ENCODE measurements at places on chromosomes 3 and 15.

DNA sequence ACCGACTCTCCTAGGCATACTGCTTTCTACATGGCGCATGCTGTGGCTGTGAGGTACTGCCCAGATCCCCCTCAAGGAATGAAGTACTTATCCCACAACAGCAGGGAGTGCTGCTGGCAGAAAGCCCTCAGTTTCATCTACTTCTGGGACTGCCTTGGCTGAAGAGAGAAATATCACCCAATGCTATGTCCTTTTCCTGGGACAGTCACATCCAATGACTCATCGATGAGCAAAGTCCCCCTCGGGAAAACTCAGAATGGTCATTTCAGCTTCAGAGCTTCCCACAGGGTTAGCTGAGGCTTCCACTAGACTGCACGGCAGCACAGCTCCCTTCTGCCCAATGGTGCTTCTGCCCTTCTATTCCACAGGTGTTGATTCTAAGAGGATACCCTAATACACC lies 3.6 kb upstream of the NMD3 start:
- DNase-seq = no peak

GRCh38 chr3:84522893-84523292 lies 435.9 kb upstream of the CADM2 start:
- DNase-seq = no peak

DNA sequence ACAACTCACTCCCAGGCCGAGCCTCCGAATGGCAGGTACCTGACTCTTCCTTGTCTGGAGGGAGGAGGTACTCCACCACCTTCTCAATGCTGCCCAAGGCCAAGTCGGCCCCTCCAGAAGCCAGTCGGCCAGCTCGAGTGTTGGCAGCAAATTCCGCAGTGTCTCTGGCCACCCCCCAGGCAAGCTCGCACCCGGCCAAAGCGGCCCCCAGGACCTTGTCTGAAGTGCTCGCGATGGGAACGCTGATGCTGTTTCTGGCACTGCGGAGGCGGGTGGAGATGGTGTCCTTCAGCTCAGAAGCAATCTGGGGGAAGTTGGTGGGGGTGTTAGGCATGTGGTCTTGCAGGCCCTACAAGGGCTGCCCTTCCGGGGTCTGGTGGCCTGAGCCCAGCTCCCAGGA lies 9.2 kb downstream of the PLIN1 start:
- no peak for DNase-seq

DNA sequence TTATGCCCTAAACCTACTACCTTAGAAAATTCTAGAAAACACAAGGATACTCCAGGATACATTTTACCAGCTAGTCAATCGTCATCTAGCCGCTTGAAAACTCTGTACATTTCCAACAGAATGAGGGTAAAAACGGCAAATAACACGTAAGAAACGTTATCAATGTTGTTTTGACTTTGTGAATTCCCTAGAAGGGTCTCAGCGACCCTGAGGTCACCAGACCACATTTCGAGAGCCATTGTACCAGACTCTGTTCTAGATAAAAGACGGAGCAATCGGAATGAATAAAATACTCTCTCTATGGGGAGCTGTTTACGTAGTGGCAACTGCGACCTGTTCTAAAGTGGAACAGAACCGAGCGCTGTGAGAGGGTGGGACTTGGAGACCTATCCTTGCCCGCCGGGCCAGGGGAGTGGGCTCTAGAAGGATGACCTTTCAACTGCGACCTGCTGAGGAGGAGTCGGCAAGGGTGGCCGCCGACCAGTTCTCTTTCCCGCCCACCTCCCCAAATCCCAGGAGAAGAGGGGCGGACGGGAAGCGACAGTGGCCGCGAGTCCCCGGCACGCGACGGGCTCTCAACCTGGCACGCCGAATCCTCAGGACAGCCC lies 778 bp upstream of the AP4E1 start:
- DNase-seq = no peak

DNA sequence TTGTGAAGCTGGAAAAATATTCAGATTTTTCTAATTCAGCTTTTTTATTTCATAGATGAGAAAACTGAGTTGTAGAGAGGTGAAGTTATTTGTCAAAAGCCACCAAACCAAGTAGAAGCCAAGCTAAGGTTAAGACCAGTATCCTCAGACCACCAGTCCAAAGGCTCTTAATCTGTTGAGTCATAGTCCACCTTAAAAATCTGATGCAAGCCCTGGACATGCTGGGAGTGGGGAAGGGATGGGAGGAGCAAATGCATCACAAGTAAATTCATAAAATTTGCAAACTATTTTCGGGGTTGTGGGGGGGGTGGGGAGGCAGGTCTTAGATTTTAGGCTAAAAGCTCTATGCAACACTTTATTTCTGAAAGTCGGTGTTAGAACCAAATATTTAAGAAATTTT lies 307.7 kb upstream of the SEMA6D start:
- DNase-seq = no peak

- no peak for DNase-seq
Observed at GRCh38 chr3:57031631-57032541, 28.6 kb upstream of the SPATA12 start.

DNA sequence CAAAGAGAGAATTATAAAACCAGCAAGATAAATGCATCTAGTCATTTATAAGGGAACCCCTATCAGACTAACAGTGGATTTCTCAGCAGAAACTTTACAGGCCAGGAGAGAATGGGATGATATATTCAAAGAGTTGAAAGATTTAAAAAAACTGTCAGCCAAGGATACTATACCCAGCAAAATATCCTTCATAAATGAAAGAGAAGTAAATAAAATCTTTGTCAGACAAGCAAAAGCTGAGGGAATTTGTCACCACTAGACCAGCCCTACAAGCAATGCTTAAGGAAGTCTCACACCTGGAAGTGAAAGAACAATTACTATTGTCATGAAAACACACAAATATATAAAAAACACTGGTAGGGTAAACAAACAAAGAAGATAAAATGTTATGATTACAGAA lies 113.4 kb upstream of the FAM3D start:
- no peak for DNase-seq

DNA sequence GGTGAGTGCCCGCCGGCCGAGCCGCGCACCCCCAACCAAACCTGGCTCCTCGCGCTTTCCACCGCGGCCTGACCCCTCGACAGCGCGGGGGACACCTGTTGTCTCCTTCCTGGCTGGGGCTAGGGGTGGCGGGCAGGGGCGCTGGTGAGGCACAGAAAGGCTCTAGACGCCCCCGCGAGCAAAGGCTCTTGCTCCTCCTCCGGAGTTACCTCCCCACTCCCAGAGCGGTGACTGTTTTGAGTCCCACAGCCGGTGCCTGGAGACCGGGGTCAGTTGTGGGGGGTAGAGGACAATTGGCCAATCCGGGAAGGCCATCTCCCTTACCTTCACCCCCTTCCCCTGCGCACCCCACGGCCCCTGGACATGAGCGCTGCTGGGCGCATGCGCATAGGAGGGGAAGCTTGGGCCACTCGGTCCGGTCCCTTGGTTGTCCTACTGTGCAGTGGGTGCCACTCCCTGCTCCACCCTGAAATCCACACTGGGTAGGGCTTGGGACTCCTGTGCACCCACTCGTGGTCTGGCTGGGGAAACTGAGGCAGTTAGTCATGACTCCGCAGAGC lies 554 bp downstream of the CHST13 start:
- DNase-seq = no peak

DNA sequence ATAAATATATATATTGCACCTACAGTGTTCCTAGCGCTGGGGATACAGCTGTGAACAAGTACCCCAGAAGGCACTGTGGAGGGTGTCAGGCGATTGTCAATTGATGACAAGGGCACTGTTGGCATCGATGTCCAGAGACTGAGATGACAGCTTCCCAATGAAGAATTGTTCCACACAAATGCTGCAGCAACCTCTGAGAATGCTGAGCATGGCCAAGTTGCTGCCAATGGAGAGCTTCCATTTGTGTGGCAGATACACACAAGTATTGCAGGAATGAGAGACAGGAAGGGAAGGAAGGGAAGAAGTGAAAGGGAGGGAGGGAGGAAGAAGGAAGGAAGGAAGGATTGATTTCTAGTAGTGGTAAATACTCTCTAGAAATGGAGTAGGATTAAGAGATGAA lies 21.9 kb downstream of the LRTM1 start:
- DNase-seq = no peak

DNA sequence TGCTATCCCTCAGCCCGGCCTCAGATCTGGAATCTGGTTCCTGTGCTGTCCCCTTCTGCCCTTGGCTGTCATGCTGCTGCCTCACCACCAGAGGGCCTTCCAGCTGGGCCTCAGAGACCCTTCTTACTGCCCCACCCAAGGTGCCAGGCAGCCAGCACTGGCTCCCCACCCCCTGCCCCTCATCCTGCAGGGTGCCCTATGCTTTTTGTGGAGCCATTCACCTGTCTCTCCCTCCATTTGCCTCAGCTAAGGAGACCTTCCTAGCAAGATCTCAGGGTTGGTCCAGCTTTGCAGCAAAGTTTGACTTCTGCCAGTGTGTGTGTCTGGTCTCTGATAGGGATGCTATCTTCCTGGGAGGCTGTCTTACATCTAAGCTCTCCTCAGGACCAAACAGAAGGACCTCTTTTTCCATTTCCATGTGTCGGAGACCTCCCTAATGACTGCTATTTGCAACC lies 1.9 kb upstream of the VWA5B2 start:
- DNase-seq = no peak

- DNase-seq = no peak
Observed at GRCh38 chr3:155244699-155245098, 48.8 kb downstream of the STRIT1 start.

DNA sequence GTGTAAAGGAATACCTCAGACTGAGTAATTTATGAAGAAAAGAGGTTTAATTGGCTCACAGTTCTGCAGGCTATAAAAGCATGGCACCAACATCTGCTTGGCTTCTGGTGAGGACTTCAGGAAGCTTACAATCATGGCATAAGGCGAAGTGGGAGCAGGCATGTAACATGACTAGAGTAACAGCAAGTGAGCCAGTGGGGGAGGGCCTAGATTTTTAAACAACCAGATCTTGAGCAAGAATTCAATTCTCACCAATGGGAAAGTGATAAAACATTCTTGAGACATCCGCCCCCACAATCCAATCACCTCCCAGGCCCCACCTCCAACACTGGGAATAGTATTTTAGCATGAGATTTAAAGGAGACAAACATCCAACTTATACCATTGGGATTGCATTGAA lies 44.2 kb upstream of the BCL2A1 start:
- DNase-seq = no peak

DNA sequence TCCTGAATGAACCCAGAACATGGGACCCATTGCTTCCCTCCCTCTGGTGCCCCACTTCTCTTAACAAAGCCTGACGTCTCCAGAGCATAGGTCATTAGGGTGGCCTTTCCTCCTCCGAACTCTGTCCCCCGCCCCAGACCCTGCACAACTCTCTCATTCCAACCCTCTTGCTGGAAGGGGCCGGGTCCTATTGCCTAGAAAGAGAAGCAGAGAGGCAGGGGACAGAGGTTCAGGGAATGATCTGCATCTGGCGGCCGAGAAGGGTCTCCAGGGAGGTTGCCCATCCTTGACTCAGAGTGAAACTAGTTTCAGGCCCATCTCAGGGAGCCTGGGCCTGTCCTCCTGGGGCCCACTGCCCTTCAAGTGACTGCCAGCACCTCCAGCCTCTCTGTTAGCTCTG lies 79.0 kb downstream of the LINGO1 start:
- no peak for DNase-seq

DNA sequence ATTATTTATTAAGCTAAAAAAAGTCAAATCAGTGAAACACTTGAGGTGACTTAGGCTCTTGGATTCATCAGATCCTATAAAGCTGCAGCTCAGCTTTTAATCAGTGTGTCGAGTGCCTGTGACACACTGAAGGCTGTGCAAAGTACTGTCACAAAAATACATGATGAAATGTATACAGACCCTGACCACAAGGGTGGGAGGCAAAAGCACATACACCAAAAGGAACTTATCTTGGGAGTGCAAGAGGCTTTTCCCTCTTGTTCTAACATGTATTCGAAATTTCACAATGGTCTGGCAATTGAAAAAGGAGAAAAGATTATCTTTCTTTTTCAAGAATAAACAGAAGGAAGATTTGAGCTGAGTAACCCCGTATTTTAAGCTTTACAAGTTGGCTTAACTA lies 35.9 kb downstream of the VGLL4 start:
- DNase-seq = no peak

- no peak for DNase-seq
Observed at GRCh38 chr3:100966807-100967206, 26.4 kb downstream of the ABI3BP start.

GRCh38 chr15:80241508-80241907 lies 10.5 kb downstream of the CTXND1 start:
- no peak for DNase-seq

DNA sequence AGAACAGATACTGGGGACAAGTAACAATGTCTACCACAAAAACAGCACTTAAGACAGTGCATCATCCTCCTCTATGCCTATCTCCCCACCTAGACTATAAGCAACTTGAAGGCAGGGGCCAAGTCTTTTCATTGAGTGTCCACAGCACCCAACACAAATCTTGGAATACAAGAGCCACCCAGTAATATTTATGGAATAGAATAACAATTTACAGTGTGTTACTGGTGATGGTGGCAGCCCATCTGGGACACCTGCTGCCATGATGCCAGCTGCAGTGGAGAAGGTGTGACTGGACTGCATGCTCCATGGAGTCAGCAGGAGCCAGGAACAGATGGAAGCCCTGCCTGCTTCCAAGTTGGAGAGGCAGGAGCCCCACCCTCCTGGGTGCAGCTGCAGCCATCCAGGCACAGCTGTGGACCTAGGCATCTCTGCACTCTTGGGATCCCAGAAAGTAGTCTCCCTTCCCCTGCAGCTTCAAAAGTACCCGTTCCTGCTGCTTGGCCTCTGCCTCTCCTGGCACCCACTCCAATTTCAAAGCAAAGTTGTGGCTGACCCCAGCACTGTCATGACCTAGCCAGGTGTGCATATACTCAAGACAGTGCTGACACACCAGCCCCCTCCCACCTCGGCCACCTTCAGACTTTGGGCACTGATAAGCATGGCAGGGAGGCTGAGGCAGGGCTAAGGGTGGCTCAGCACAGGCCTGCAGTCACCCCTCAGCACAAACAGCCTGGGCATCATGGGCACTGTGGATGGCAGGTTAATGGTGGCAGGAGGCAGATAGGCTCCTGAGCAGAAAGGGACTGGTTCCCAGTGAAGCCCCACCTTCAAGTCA lies 94.5 kb downstream of the TPRA1 start:
- DNase-seq = no peak

GRCh38 chr3:194976874-194977273 lies 291.2 kb downstream of the FAM43A start:
- no peak for DNase-seq

DNA sequence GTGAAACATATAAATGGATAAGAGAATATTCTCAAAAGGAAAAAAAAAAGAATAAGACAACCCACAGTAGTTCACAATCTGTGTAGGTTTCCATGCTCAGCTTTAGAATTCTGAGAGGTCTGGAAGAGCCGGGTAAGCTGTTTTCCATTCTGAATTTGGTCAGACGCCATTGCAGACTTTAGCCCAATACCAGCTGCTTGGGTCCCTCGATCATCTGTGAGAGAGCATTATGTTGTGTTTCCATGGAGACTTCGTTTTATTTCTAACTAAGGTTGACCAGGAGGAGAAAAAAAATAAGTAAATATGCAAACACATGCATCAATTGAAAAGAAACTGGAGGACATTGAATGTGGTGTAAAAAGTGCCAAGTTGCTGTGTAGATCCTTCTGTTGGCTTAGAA lies 25.5 kb downstream of the KCNAB1 start:
- DNase-seq = no peak
